ENCODE measurements at places on chromosomes 7 and 10. TPM values are rescaled to one million over a fixed set of nuclear protein-coding genes. Genes with fewer than 3 reads are reported as not detected.

Gene EBLN1
- not detected for polyA plus RNA-seq

Gene GIMAP2
- polyA plus RNA-seq: 6.7 TPM

Gene CTBP2
- polyA plus RNA-seq: 33.1 TPM

Gene RAMP3
- 168 TPM for polyA plus RNA-seq

Gene OPALIN
- not detected for polyA plus RNA-seq

Gene C7orf57
- polyA plus RNA-seq: not detected

Gene GPR158
- polyA plus RNA-seq: 0.09 TPM

Gene PTPRN2
- polyA plus RNA-seq: 6.2 TPM

Gene CCDC3
- polyA plus RNA-seq: 9.7 TPM

Gene FASTK
- polyA plus RNA-seq: 116 TPM

Gene COL28A1
- 2.7 TPM for polyA plus RNA-seq

Gene IGF2BP3
- not detected for polyA plus RNA-seq

Gene RPEL1
- not detected for polyA plus RNA-seq

Gene MMRN2
- 19.9 TPM for polyA plus RNA-seq

Gene MOGAT3
- polyA plus RNA-seq: 0.37 TPM

Gene SLC29A4
- 6.8 TPM for polyA plus RNA-seq

Gene LRMDA
- polyA plus RNA-seq: 48.6 TPM

Gene SLC13A1
- polyA plus RNA-seq: 17.0 TPM

Gene SLC39A12
- polyA plus RNA-seq: not detected

Gene PPP1R3A
- not detected for polyA plus RNA-seq

Gene XRCC2
- 0.22 TPM for polyA plus RNA-seq

Gene PNLIPRP1
- not detected for polyA plus RNA-seq

Gene CPXM2
- polyA plus RNA-seq: 18.5 TPM

Gene TRPV6
- polyA plus RNA-seq: 5.5 TPM

Gene CLDN4
- 82.6 TPM for polyA plus RNA-seq

Gene NT5C3A
- 22.2 TPM for polyA plus RNA-seq

Gene SPDYE3
- not detected for polyA plus RNA-seq

Gene TNS3
- 38.4 TPM for polyA plus RNA-seq

Gene ADCYAP1R1
- not detected for polyA plus RNA-seq

Gene EGR2
- polyA plus RNA-seq: 0.30 TPM

Gene TAS2R41
- polyA plus RNA-seq: not detected

Gene CALHM3
- not detected for polyA plus RNA-seq

Gene NEUROD6
- polyA plus RNA-seq: not detected

Gene ITPRID1
- polyA plus RNA-seq: not detected

Gene LIPK
- not detected for polyA plus RNA-seq

Gene INHBA
- polyA plus RNA-seq: 0.49 TPM

Gene LGI1
- polyA plus RNA-seq: not detected

Gene CPA2
- not detected for polyA plus RNA-seq

Gene GRID2IP
- 0.11 TPM for polyA plus RNA-seq

Gene KIAA1217
- polyA plus RNA-seq: 10.4 TPM

Gene MBL2
- polyA plus RNA-seq: not detected

Gene SAMD9L
- 4.5 TPM for polyA plus RNA-seq

Gene VAX1
- not detected for polyA plus RNA-seq

Gene DNAJC9
- 9.2 TPM for polyA plus RNA-seq

Gene FAM25G
- polyA plus RNA-seq: not detected

Gene CELF2
- polyA plus RNA-seq: 1.7 TPM

Gene RELN
- 0.95 TPM for polyA plus RNA-seq

Gene ITGA8
- polyA plus RNA-seq: 10.8 TPM

Gene ELAPOR2
- 2.9 TPM for polyA plus RNA-seq

Gene SCART1
- polyA plus RNA-seq: 0.37 TPM

Gene ACTR3C
- polyA plus RNA-seq: 15.8 TPM

Gene SLC29A3
- 5.7 TPM for polyA plus RNA-seq

Gene UBTD1
- 26.1 TPM for polyA plus RNA-seq

Gene CTAGE8
- polyA plus RNA-seq: 5.4 TPM

Gene VWDE
- 0.69 TPM for polyA plus RNA-seq

Gene TMEM60
- 32.4 TPM for polyA plus RNA-seq

Gene CNNM1
- 0.49 TPM for polyA plus RNA-seq

Gene OPN4
- not detected for polyA plus RNA-seq

Gene PTPRZ1
- 0.17 TPM for polyA plus RNA-seq
